ENCODE measurements at places on chromosomes 3 and 15.

- no peak for DNase-seq
These were observed 35.2 kb downstream of the CPN2 start for GRCh38 chr3:194315965-194316361.

- no peak for DNase-seq
These were observed 121.6 kb downstream of the EEFSEC start for GRCh38 chr3:128274837-128275236.

GRCh38 chr3:171640520-171641412, 169.5 kb downstream of the PLD1 start:
- DNase-seq, result no peak

GRCh38 chr15:66126031-66126441, 127.5 kb downstream of the MEGF11 start:
- no peak for DNase-seq

DNA sequence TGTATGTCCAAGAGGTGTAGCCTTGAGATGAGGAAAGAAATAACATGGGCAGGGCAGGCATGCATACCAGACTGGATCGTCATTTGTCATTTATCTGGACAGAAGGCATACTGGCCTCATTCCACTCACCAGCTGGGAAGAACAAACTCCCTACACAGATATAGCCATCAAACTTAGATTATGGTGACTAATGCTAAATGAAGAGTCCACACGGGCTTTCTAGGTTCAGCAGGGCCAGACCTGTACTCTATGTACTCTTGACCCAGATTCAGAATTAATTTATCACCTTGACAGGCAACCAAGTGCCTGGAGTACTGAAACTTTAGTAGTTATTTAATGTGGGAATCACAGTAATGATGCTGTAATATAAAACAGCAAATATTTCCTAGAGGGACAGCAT, 164.3 kb upstream of the IL12A start:
- DNase-seq, result no peak

- DNase-seq, result no peak
These were observed 281.4 kb downstream of the BCHE start for GRCh38 chr3:165555785-165556184.

- DNase-seq, result no peak
These were observed 15.2 kb downstream of the MRPS22 start for GRCh38 chr3:139358841-139359562.

DNA sequence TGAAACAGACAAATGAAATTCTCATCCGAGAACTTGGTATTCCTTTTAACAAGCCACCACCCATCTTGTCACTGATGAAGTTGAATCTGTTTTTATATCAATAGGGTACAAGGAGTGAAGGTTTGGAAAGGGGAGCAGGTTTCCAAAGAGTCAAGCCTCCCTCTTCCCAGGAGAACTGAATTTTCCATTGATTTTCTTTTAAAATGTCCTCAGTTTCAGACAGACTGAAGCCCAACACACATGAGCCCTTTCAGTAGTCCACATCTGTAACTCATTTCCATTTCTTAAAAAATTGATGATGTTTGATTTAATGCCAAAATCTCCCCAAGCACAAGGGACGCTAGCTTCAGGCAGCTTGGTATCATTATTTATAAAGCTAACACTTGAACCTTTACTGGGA, 187.7 kb downstream of the FOXB1 start:
- no peak for DNase-seq

All from CD4-positive, alpha-beta T cell treated with Interleukin-12 subunit alpha and Interleukin-12 subunit beta, for 1 hour (primary cell).